ENCODE measurements at places on chromosomes 11 and 22. TPM values are rescaled to one million over a fixed set of nuclear protein-coding genes. Genes with fewer than 3 reads are reported as not detected.

DNA sequence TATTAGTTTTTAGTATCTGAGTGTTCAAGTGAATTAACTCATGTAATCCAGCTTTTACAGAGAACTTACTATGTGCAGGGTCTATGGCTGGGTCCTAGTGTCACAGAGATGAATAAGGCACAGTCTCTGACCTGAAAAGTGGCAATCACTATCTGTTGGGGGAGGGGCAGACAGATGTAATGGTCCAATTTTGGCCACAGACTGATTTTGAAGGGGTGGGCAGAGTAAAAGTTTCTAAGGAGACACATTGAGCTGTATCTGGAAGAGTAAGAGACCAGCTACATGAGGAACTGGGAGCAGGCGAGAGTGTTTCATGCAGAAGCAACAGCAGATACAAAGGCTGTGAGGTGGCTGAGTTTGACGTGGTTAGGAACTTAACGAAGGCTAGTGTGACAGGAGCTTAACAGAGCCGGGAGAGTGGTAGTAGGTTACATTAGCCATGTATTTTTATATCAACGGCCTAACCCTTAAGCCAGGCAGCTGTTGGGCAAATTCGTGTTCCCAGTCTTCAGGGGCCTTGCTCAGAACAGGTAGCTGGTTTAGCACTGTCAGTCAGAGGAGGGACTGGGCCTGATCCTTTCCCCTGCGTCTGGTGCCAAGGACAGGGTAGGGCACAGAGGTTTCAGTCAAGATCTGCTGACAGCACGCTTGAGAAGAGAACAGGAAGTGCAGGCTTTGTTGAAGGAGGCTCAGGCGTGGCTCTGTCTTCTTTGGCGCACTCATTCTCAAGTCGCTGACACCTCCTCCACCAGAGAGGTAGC, 1.4 kb upstream of the STIM1 start:
- H3K27ac ChIP-seq: no peak overlapping the region
- peaks cover 10% of the 10 kb centered on the region for H3K4me1 ChIP-seq
- no peaks in the 10 kb centered on the region for H3K27me3 ChIP-seq
- H3K36me3 ChIP-seq: no peaks in the 10 kb centered on the region

GRCh38 chr11:71282581-71283351, 30.4 kb upstream of the SHANK2 start:
- no peak for DNase-seq
- no peaks in the 10 kb centered on the region for H3K27me3 ChIP-seq
- no peak overlapping the region for H3K4me3 ChIP-seq
- H3K36me3 ChIP-seq: no peaks in the 10 kb centered on the region

DNA sequence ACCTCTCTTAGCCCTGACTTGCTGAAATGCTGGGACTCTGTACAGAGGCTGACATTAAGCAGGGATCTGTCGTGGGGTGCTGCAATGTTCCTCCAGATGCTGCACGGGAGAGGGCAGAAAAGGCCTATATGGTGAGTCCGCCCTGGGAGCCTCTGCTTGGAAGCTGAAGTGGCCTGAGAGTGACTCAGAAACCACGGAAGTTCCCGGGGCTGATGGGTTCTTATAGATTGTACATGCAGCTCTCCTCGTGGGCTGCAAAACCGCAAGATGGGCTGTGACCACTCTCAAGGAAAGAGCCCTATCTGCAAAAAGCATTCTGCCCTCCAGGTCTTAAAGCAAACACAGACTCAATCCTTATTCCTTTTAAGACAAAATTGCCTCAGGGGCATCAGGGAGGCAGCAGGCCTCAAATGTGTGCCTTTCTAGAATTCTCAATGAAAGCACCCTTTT, 5.8 kb upstream of the SLC43A3 start:
- H3K27ac ChIP-seq: no peak overlapping the region
- peaks cover 4% of the 10 kb centered on the region for H3K4me1 ChIP-seq
- no peaks in the 10 kb centered on the region for H3K27me3 ChIP-seq
- H3K4me3 ChIP-seq: no peak overlapping the region
- DNase-seq: no peak
- no peaks in the 10 kb centered on the region for H3K36me3 ChIP-seq

GRCh38 chr11:135027461-135027860, 615.4 kb upstream of the B3GAT1 start:
- no peak overlapping the region for H3K4me3 ChIP-seq
- DNase-seq: no peak
- no peaks in the 10 kb centered on the region for H3K27me3 ChIP-seq
- no peaks in the 10 kb centered on the region for H3K4me1 ChIP-seq
- H3K27ac ChIP-seq: no peak overlapping the region

DNA sequence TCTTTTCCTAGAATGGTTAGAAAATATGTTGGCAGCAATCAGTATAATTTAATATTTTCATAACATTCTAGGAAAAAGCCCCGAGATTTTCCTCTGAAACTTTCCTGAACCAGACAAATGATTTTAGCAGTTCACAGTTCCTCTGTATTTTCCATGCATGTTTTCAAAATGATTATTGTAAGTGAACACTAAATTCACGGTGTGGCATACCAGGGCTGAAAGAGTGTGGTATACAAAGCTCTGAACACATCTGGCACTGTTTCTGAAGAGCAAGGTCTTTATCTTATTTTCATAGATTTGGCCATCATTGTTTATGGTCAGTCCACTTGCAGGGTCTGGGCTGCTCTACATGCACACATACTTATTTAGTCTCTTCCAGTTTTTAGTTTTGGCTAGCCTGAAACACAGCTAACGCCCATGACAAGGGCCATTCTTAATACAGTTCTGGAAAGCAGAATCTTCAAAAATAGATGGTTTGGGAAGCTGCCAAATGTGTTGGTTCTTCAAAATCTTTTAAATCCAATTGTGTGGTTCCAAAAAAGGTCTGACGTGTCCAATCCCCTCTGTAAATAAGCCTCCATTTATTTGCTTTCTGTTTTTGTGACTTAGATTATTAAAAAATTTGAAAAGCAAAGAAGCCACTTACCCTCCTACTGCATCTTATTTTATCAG, 7.9 kb upstream of the GAB2 start:
- H3K27me3 ChIP-seq: no peaks in the 10 kb centered on the region
- H3K4me1 ChIP-seq: peaks cover 7% of the 10 kb centered on the region
- H3K4me3 ChIP-seq: no peak overlapping the region

The IGHMBP2 gene
- 15.9 TPM for total RNA-seq

The ACR gene
- not detected for total RNA-seq

The RGL4 gene
- not detected for total RNA-seq

- no peak for DNase-seq
- H3K36me3 ChIP-seq: no peaks in the 10 kb centered on the region
- H3K4me1 ChIP-seq: no peaks in the 10 kb centered on the region
- H3K27me3 ChIP-seq: no peaks in the 10 kb centered on the region
- H3K27ac ChIP-seq: no peak overlapping the region
- no peak overlapping the region for H3K4me3 ChIP-seq
These were observed 16.4 kb upstream of the OR6M1 start for GRCh38 chr11:123822599-123822998.

GRCh38 chr11:84714316-84714780, 912.8 kb downstream of the DLG2 start:
- DNase-seq: peak; percentile 29
- no peaks in the 10 kb centered on the region for H3K4me1 ChIP-seq
- H3K4me3 ChIP-seq: no peak overlapping the region
- no peaks in the 10 kb centered on the region for H3K27me3 ChIP-seq
- no peak overlapping the region for H3K27ac ChIP-seq

- DNase-seq: peak; percentile 42
- no peak overlapping the region for H3K27ac ChIP-seq
- H3K4me1 ChIP-seq: no peaks in the 10 kb centered on the region
- no peaks in the 10 kb centered on the region for H3K36me3 ChIP-seq
- H3K4me3 ChIP-seq: no peak overlapping the region
These were observed 148.3 kb upstream of the POU2AF2 start for GRCh38 chr11:111097191-111097590.

The SOX10 gene
- total RNA-seq: 2.3 TPM

The INS gene
- not detected for total RNA-seq

DNA sequence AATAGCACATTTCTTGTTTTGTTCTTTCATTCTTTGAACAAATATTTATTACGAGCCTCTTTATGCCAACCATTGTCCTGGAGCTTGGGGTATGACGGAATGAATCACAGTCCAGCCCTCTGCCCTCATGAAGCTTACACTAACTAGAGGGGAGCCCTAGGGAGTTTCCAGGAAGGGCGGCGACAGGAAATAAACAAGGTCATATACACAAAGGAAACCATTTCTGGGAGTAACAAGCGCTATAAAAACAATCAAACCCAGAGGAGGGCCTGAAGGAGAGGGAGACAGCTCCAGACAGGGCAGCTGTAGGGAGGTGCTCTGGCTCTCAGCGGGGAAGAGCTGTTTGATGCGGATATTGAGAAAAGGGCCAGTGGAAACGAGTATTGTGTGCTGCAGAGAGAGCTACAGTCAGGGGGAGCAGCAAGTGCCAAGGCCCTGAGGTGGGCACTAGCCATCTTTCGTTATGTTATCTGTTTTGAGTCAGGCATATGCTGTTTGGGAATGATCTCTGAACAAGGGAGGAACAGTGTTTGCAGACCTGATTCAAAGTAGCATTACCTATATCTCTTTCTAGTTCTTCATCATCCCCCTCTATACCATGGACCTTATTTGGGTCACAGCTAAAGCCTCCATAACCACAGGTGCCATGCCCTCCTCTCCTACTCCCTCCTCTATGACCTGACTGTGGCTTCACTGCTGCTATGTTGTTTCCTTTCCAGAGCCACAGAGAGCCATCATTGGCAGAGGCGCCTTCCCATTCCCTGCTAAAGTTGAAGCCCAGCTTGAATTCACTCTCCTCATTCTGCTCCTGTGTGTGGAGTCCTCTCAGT, 15.3 kb upstream of the ZBTB16 start:
- no peaks in the 10 kb centered on the region for H3K27me3 ChIP-seq
- H3K27ac ChIP-seq: no peak overlapping the region
- no peaks in the 10 kb centered on the region for H3K4me1 ChIP-seq
- no peak overlapping the region for H3K4me3 ChIP-seq
